Activated gamma-delta T cell treated with Interleukin-2 at 50 U/mL for 16 hours (primary cell): ENCODE measurements at places on chromosomes 5 and 9.

- DNase-seq, result no peak
Observed at GRCh38 chr5:154071799-154072413, 33.1 kb downstream of the MFAP3 start.

DNA sequence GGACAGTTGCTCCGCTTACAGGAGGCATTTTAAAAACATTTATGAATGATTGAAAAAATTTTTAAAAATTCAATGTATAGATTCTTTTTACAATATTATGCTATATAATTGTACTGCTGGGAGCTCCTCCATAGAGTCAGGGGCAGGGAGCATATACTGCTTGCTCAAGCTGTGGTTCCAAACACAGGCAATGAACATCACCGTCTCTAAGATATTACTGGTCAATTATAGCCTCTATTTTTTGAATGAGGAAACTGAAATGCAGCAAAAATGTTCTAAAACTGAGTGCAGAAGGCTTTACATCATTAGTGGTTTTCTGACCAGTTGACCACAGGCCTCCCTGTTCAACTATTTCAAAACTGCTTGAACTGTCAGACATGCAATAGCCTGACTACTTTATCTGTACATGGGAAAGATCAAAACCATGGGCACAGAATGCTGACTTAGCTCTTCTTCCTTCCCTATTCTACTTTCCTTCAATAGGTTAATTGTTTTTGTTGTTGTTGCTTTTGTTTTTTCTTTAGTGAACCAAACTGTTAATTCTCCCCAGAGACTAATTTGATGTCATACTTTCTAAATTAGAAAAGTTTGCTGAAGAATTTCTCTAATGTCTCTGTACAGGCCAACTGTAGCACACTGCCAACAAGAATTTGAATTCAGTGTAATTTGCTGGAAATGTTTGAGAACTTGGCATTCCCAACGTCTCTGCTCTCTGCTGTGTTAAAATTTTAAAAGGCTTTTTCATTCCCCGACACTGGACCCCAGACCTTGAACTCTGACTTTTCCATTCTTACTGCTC is 107.6 kb upstream of the MPDZ start:
- DNase-seq, result no peak

GRCh38 chr9:114235033-114235661 is 79.8 kb downstream of the COL27A1 start:
- DNase-seq, result no peak

GRCh38 chr5:80837679-80838078 is 122.5 kb upstream of the RASGRF2 start:
- DNase-seq, result peak; percentile 5

DNA sequence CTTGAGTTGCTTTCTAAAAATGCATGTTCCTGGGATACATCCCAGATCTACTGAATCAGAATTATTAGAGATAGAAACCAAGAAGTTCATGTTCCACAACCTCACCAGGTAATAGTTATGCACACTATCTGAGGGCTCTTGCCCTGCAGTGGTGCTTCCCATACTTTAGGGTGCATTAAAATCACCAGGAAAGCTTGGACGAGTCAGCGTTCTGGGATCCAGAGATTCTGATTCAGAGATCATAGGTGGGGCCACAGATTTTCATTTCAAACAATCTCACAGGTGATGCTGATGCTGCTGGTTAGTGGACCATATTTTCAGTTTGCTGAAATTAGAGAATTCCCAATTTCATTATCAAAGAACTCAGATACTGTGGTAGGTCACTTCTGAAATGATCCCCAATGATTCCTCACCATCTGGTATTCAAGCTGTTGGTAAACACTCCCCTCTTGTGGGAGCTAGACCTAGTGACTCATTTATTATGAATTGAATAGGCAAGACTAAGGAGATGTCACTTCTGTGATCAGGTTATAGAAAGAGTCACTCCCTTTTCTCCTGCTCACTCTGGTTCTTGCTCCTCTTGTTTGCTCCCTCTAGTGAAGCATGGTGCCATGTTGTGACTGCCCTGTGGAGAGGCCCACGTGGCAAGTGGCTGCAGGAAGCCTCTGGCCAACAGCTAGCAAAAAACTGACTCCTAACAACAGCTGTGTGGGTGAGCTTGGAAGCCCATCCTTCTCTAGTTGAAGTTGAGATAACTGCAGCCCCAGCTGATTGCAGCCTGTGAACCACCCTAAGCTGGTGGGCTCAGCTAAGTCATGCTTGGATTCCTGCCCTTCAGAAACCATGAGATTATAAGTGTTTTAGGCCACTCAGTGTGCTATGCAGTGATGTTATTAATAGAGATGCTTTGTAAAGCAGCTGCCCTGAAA is 59.8 kb downstream of the SH3TC2 start:
- DNase-seq, result no peak

DNA sequence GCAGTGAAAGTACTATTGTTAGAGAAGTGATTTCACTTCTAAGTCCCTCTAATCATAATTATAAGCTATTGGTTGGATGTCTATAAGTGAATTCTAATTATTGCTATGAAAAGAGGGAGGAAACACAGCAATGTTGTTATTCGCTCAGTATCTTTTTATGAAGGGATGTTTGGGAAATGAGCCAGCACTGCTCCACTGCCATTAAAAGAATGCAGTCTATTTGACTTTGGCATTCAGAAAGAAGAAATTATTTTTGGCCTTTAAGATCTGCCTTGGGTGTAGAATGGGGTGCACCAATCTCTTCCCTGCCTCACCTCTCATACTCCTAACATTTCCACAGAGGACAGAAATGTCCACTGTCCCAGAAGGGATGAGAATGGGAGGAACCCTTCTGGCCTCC is 332.0 kb downstream of the SPATA31D1 start:
- DNase-seq, result no peak

GRCh38 chr5:119340597-119341218 is 15.1 kb upstream of the TNFAIP8 start:
- peak; percentile 47 for DNase-seq

- no peak for DNase-seq
Observed at GRCh38 chr9:14303521-14303920, 10.4 kb downstream of the NFIB start.

DNA sequence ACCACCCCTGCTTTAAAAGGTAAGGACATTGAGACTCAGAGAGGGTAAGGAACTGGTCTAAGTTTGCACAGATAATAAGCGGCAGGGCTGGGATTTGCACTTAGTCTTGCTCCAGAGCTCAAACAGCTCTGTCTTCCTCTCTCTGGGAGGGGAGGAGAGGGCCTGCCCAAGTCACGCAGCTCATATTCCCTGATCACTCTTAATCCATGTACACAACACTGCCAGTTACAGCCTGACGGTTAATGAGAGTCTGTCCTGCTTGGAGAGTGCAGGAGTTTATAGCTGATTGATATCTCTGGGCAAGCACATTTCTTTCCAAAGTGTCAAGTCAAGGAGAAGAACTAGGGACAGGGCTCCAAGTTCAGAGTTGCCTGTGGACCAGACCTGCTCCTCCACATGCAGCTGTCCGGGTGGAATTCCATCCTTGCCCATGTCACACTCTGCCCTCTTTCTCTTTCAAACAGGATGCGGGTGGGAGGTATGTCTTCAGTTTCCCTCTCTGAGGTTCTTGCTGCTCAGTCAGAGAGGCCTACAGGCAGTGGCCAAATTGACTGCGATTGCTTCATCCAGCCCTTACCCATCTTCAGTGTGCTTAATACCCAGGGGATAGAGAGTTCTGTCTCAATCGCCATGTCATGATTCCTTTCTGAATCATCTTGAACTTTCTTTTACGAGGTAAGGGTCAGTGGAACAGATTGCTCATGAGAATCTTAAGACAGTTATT is 54.5 kb downstream of the GALNT12 start:
- no peak for DNase-seq

GRCh38 chr5:134547999-134548658 is 22.7 kb downstream of the JADE2 start:
- no peak for DNase-seq

DNA sequence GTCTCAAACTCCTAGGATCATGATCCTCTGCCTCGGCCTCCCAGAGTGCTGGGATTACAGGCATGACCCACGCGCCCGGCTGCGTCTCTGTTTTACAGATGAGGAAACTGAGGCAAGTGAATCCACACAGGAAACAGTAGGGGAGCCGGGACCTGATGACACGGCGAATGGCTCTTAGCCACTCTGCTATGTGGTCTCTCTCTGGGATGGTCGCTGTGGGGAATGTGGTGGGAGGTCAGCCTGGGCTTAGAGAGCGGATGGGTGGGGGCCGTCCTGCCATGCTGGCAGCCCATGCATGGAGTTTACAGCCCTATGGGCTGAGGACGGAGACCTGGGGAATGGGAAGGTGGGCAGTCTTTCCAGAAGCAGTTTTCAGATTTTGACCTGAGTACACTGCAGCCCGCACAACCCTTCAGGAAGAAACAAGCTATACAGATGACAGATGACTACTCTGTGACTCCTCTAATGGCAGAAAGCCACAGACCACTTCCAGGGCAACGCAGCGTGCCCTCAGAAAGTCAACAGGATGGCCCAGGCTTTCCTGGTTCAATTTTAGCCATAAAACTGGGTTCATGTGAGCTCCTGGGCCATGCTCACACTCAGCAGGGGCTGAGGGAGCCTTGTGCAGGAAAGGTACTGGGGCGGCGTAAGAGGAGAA is 136.1 kb upstream of the RAPGEF1 start:
- no peak for DNase-seq

DNA sequence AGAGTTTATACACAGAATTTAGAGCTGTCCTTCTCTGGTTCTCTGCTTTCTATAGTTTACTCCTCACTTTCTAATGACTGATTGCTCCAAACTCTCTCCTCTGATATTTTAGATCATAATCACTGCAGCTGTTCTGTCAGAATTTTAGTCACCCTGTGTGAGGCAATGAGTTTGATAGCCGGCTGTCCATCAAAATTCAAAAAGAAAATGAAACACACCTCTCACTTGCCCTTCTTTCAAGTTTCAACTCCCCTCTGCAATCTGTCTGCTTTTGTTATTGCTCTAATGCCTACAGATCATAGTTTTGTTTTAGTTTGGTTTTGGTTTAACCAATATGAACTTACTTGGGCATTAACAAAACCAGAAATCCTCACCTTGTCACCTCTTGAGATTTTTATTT is 23.3 kb upstream of the ABLIM3 start:
- no peak for DNase-seq

GRCh38 chr5:68591850-68592249 is 376.3 kb downstream of the PIK3R1 start:
- DNase-seq, result no peak

DNA sequence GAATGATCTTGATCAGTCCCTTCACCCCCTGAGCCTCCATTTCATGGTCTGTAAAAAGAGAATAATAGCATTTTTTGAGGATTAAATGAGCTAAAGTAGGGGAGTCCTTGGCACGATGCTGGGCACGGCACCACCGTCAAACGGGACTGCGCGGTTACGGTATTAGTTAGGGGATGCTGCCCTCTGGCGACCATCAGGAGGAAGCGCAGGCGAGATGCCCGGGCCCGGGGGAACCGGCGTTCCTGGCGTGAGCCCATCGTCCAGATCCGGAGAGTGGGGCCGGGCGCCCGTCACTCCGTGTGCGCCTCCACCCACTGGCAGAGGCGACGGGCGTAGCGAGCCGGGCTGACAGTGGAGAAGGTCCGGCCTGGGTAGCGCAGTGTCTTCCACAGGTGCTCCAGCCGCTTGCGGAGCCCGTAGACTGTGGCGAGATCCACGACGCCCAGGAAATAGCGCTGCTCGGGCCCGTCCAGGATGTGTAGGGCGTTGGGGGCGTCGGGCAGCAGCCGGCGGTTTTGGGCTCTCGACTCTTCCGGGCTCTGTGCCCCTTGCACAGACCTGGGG is 4.8 kb upstream of the ST6GALNAC4 start:
- DNase-seq, result peak; percentile 78

DNA sequence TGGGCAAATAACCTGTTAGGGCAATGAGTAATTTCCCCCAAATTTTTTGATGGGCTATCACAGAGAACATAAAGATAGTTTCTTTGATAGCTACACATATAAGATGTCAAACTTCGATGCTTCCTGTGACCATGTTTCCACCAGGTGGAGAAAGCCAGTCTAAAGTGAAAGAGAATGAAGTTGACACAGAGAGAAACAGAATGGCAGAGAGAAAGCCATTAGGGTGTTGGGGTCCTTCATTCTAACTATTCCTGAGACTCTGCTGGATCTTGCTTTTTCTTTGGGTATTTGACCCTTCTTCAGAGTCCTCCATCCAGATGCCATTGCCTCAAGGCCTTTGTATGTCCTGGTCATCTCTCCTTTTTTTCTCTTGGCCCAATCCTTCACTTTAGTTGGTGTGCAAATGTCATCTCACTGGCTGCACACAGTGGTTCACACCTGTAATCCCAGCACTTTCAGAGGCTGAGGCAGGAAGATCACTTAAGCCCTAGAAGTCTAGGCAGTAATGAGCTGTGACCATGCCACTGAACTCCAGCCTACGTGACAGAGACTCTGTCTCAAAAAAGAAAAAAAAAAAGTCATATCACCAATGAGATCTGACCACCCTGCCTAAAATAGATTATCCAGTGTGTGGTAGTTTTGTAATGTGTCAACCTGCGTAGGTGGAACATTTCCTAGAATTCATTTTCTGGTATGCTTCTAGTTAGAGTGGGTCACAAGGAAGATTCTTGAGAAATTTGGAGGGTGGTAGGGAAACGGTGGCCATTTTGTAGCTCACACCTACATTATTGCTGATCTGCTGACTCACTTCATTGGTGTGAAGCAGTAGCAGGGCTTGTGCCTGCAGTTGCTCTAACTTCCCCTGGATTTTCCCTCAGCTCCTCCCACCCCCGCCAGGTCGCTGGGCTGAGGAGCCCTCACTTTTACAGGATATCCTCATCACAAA is 20.8 kb upstream of the KIF2A start:
- DNase-seq, result no peak

GRCh38 chr5:111200828-111201227 is 23.4 kb upstream of the CAMK4 start:
- no peak for DNase-seq

GRCh38 chr5:141517312-141517711 is 28.4 kb downstream of the PCDHGC5 start:
- no peak for DNase-seq

DNA sequence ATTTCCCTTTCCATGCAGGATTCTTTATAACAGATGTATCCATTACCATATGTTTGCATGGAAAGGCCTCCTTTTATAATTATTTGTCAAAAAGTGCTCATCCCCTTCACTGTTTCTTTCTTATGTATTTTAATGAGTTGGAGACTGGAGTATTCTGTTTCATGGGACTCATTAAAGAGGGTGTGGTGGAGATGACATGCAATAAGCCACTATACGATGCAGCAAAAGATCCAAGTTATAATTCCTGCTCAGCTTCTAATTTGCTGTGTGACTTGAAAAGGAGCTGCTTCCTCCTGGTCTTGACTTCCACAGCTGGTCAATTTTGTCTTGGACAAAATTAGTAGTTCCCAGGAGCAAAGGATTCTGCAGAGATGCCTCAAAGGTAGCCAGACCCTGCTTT is 13.9 kb downstream of the SGCD start:
- no peak for DNase-seq

DNA sequence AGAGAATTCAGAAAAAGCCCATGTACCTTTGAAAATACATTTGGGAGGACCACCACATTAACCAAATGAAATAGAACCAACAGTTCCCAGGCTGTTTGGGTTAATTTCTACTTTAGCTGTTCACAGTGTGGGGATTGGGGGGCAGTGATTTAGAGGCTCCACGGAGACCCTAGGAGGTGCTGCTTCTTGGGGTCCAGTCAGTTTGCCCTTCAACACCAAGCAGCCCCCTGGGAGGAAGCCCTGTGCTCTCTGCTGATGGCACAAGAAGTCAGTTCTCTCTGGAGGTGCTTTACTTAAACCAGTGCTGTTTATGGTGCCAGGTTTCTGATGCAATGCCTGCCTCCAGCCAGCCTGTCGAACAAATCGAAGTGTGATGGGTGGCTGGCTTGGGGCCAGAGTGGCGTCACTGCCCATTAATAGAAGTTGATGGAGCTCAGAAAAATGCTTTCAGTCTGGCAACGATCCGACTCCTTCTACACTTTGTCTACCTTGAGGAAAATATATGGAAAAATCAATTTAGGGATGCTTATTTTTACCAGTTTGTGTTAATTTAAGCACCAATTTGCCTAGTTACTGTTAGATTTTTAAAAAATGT is 134.0 kb downstream of the SNX18 start:
- DNase-seq, result no peak
